ENCODE measurements at places on chromosomes 3 and 15.
A peak's percentile ranks its signal among the peaks of the same experiment; 100 is the strongest.

- no peak for DNase-seq
These were observed 11.9 kb upstream of the PKM start for GRCh38 chr15:72242775-72243370.

GRCh38 chr15:31392761-31393401, 66.2 kb downstream of the KLF13 start:
- no peak for DNase-seq

DNA sequence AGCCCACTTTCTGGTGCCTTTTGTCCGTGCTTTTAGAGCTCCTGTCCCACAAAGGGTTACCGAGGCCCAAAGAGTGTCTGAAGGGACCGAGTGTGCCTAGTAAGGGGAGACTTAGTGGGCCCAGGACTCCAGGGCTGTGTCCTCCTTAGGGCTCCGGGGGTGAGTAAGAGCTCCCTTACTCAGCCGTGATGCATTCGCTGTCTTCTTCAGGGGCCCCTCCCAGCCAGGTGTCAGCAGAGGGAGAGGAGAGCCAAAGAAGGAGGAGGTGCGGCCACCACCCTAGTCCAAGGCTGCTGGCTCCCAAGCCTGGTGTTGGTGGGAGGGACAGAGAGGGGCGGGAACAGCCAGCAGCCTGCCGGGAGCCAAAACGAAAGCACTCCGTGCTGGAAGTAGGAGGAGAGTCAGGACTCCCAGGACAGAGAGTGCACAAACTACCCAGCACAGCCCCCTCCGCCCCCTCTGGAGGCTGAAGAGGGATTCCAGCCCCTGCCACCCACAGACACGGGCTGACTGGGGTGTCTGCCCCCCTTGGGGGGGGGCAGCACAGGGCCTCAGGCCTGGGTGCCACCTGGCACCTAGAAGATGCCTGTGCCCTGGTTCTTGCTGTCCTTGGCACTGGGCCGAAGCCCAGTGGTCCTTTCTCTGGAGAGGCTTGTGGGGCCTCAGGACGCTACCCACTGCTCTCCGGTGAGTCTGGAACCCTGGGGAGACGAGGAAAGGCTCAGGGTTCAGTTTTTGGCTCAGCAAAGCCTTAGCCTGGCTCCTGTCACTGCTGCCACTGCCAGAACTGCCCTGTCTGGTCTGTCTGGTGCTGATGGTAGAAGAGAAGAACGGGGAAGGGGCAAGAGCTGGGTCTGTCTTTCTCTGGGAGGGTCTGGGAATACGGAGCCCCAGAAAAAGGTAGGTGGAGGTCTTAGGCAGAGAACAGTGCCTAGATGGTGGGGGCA, at the start of gene IL17RC:
Gene IL17RC, plus strand, starts transcription at position 365 of the 947 bp plus-strand sequence. Its CDS starts 218 bp downstream, at position 583.
- peak; percentile 52 for DNase-seq

GRCh38 chr15:82012908-82013307, 32.9 kb downstream of the MEX3B start:
- DNase-seq: no peak

- DNase-seq: no peak
These were observed 7.8 kb downstream of the BNC1 start for GRCh38 chr15:83276661-83277060.

GRCh38 chr3:39193391-39193790, 996 bp upstream of the XIRP1 start:
- DNase-seq: no peak

DNA sequence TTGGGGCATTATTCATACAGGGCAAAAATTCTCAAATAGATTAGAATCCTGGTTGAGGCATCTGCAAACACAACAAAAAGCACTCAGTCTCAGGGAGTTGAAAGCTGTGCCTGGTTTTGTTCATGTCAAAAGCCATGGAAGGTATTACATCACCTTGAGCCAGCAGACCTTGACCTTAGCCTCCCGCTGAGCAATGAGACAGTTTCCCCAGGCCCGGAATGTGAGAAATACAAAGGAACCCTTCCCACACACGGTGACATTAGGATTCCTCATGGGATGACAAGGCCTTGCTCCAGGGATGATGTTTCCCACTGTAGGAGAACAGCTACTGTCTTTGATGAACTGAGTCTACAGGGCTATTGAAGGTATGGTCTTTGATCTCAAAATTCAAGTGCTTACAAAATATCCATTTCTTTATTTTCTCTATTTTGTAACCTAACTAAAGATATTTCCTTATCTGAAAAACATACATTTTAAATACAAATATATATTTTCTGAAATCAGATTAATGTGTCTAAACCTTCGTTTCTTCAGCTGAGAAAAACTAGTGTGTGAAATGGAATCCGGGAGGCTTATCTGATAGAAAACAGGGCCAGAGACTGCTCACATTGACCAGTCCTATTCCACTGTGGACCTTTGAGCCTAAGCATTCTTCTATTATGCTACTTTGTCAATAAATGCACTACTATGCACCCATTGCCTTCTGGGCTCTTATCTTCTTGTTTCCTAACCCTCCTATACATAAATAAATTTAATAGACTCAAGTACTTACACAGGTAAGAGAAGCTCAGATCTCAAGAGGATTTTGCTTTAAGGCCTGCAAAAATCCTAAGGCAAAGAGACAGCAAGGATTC, 298.2 kb downstream of the KBTBD8 start:
- DNase-seq: no peak

DNA sequence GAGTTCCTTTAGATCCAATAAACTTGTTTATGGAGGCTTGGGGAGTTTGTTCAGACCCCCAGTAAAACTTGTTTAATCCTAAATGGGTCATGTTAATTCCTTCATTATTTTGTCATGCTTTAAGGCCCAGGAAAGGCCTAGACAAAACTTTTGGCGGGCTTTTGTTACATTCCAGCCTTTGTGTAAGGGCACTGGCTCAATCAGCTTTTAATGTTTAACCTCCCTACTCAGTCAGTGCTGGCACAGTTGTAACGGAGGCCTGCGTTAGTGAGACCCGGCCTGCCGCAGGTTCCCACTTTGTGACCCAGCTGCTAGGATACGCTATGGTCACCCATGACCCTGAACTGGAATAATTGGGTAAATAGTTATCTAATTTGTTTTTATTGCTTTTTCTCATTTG, 59.2 kb downstream of the OXSM start:
- no peak for DNase-seq

DNA sequence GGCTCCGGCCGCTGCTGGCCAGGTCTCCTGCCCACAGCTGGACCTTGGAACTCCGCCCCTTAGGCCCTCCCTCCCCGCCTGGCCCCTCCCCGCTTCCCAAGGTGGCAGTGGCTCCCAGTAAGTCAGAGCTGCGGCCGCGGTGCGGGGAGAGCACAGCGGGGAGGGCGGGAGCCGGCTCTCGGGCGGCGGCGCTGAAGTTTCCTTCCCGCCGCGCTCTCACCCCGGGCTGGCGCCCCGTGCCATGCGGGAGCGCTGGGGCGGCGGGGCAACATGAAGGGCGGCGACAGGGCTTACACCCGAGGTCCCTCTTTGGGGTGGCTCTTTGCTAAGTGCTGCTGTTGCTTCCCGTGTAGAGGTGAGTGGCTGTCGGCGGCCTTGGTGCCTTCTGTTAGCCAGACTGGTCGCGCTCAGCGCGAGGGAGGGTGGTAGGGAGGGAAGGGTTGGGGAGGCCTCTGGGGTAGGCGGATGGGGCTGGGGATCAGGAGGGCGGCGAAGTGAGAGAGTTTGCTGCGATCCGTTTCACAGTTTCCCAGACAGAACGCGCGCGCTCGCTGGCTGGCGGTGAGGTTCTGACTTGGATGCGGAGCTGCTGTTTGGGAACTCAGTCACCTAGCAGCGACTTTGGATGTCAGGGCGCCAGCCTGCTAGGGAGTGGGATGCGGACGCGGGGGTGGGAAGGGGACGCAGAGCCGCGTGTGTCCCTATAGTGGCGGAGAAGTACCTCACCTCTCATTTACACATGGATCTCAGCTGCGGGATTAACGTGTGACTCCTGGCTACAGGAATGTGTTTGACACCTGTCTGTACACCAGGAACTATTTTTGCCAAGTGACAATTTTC, 145.5 kb upstream of the UMPS start:
- no peak for DNase-seq

DNA sequence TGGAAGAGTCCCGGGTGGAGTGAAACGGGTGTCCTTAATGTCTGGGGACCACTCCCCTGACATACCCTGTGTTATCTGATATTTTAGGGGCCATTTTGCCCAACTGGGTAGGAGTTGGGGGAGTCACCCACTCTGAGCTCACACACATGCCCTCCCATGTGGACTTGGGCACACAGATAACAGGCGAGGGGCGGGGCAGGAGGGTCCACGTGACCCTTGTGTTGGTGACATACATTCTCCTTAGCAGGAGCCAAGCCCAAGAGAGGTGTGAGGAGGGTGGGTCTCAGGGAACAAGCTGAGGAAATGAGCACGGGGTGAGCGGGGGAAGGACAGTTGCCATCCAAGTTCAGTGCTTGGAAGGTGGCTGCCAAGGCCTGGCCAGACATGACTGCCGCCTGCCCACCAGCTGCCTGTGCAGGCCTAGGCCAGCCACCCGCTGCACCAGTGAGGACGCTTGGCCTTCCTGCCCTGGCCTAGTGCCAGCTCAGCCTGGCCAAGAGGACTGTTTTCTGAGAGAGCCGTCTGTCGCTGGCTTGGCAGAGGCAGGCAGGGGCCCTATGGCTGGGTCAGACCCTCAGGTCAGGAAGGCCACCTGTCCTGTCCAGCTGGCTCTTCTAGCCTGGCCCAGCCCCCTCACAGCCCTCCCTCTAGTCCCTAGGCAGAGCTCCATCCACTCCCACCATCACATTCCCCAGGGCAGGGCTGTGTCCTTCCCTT, 31.3 kb upstream of the TMEM115 start:
- DNase-seq: no peak

GRCh38 chr15:74208901-74209559, 6.4 kb upstream of the STRA6 start:
- no peak for DNase-seq

GRCh38 chr15:65363306-65363705, 14.5 kb downstream of the IGDCC3 start:
- DNase-seq: no peak

GRCh38 chr3:28940530-28940929, 340.3 kb upstream of the RBMS3 start:
- no peak for DNase-seq

GRCh38 chr3:156350781-156351180, 204.1 kb downstream of the SSR3 start:
- no peak for DNase-seq

Data from NCI-H187 (cell line).